Calu3 (cell line): ENCODE measurements at places on chromosomes 5 and 9. TPM values are rescaled to one million over a fixed set of nuclear protein-coding genes. Genes with fewer than 3 reads are reported as not detected.

DNA sequence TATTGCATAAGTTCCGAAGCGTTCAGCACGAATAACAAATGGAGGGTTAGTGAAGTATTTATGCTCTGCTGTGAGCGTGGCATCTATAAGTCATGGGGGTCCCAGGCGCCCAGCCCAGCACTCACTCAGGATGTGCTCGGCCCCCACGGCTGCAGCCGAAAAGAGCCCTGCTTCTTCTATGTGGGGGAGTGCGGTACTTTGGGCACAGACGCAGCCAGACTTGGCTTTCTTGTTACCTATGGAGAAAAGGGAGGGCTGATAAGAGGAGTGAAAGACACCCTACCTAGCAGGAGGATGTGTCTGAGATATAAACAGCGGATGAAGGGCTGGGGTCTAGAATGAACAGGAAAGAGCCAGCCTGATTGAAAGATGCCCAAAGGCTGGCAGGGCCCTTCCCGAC lies 51.4 kb downstream of the MRPL36 start:
- DNase-seq, result no peak

- DNase-seq, result no peak
These were observed 324.5 kb downstream of the GADD45G start for GRCh38 chr9:89929315-89929672.

DNA sequence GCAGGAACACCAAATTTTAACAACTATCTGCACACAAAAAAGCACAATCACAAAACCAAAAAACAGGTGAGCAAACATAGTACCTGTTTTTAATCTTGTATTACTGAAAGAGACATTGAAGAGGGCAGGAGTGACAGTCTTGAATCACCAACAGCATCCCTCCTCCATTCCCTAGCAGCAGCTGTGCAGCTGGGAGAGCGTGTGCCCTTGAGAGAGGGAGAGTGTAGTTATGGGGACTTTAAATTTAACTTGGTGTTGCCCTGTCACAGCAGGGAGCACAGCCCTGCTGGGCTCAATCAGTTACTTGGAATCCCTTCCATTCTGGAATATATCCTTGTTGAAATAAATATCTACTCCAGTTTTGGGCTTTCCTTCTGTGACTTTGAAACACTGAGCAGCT lies 1938.7 kb upstream of the NUDT12 start:
- no peak for DNase-seq

DNA sequence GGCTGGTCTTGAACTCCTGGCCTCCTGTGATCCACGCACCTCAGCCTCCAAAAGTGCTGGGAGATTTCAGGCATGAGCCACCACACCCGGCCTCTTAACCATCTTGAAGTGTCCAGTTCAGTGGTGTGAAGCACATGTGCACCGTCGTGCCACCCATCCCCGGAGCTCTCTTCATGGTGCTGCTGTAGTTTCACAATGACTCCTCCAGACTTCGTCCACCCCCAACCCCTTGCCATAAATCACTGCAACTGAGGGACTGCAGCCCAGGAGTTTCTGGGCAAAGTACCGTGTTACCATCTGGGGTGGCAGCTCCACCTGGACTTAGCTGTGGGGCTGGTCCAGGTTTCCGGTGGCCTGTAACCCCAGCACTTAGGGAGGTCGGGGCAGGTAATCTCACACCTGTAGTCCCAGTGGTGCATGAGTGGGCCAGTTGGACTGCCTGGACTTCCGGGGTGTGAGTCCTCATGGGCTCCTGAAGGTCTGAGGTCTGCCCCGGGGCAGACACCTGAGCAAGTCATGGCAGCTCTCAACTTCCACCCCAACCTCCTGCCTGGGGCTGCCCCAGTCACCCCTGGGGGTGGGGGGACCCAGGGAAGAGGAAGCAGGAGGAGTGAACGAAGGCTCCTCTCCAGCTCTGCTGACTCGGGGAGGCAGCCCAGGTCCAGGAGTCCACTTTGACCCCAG lies 6.6 kb upstream of the N4BP3 start:
- no peak for DNase-seq

DNA sequence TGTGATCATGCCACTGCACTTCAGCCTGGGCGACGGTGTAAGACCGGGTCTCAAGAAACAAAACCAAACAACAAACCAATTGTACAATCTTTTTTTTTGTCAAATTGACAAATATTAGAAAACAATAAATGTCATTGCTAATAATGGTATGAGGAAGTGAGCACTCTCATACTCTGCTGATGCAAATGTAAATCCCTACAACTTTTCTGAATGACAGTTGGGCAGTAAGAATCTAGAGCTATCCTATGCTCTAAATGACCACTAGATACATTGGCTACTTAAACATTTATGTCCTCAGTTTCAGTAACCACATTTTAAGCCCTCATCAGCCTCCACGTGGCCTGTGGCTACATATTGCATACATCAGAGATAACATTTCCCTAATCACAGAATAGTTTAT lies 256.2 kb downstream of the FER start:
- DNase-seq, result no peak

- no peak for DNase-seq
These were observed 7.7 kb downstream of the CDKN2AIPNL start for GRCh38 chr5:134403951-134404350.

Gene GALNT10
- total RNA-seq, result 54.8 and 68.2 TPM in 2 replicates

DNA sequence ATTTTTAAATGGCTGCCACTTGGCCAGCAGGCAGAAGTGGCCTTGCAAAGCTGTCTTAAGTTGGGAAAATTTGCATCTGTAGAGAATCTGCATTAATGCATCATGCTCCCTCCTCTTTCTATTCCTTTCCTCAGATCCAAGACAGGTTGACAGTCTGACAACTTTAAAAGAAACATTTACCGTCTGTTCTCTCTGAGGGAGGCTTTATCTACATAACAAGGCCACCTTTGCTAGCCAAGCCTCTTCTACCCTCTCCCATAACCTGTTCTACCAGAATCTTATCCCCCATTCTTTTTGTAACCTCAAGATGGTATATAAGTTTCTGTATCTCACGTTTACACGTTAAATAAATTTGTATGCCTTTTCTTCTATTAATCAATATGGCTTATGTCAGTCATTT lies 271.9 kb downstream of the OSTF1 start:
- no peak for DNase-seq

Gene SPATA31D4
- total RNA-seq, result not detected in 2 replicates

Gene CNTRL
- 11.2 and 11.5 TPM in 2 replicates for total RNA-seq

Gene ADAMTS12
- total RNA-seq, result 1.2 TPM in 2 replicates

Gene PSD2
- total RNA-seq, result not detected in 2 replicates

Gene RC3H2
- 44.0 and 45.5 TPM in 2 replicates for total RNA-seq

GRCh38 chr9:104028827-104029226 lies 65.3 kb upstream of the SMC2 start:
- DNase-seq, result no peak

Gene SCGB3A2
- not detected in 2 replicates for total RNA-seq

Gene AMACR
- 9.1 and 10.7 TPM in 2 replicates for total RNA-seq

DNA sequence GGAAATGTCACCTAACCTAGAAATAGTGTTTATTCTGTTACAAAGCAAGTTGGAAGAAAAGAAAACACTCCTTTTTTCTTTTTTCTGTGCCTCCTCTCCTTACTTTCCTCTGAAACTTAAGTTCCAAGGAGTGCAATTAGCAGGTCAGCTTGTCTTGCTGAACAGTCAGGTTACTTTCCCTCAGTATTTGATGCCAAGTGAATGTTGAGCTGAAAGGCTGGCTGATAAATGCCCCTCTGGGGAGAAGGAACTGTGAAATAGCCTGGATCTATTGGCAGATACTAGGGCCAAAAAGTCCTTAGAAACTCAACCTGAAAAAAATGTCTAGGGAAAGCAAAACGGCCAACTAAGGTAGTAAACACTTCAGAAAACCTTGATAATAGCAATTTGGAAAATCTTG lies 43.6 kb downstream of the GRIA1 start:
- DNase-seq, result no peak
